Activated CD4-positive, alpha-beta T cell treated with anti-CD3 and anti-CD28 coated beads, Interleukin-2, amount 10 ng/mL, durations not matched to agents 7 days and 5 days (primary cell): ENCODE measurements at places on chromosomes 3 and 15.

GRCh38 chr15:70347321-70348225 is 249.9 kb upstream of the TLE3 start:
- DNase-seq = no peak

DNA sequence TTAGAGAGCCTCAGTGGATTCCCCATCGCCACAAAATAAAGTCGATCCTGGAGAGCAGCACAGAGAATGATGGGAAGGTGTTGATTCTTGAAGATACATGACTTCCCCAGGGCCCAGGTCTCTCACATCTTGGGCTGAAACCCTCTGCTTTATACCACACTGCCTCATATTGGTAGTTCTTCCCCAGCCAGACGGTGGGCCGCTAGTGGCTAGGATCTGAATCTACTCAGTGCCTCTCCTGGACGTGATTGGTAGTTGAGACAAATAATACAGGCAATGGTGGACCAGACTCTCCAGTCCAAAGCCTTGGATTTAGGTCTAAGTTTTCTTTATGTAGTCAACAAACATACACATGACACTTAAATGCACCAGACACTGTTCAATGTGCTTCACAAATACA is 49.7 kb downstream of the RAB11A start:
- DNase-seq = no peak

DNA sequence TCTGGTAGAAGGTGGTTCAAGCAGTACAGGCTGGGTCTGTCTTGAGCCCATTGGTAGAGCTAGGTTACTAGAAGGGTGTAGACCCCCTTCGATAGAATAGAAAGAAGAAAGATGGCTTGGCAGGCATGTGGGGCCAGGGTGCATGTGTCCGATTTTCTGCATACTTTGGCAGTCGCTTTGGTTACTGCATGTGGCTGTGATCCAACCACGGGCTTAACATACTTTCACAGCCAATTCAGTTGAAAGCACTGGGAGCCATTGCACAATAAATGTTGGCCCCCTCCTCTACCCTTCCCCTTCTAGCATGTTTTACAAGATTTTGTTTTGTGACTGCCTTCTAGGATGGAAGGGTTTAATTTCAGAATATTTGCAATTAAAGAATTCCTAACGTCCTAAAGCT is 7.2 kb downstream of the ARID3B start:
- no peak for DNase-seq

DNA sequence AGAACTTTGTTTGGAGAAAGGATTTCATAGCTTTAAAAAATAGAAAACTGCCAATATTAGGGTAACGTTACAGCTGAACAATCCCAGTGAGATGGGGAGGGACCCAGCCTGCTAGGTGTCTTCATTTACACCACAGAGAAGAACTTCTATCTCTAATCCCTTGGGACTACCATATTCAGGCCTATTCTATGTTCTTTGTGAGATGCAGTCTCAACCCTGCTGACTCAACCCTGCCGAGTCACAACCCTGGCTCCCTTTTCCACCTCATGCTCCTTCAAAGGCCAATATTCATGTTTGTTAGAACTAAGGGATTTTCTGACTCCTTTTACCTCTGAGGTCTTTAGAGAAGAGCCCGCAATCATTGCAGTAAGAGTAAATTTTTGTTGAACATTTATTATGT is 350.5 kb downstream of the EPHB1 start:
- no peak for DNase-seq
